NCI-H1092 treated with DMSO at 0.1 percent for 48 hours (cell line): ENCODE measurements at places on chromosomes 12 and 14.

GRCh38 chr14:37579274-37579673 is 15.8 kb downstream of the FOXA1 start:
- no peak for DNase-seq

GRCh38 chr14:103304706-103305105 is 29.3 kb upstream of the EIF5 start:
- no peak for DNase-seq

GRCh38 chr12:56839915-56840325 is 76.8 kb downstream of the HSD17B6 start:
- DNase-seq = no peak

DNA sequence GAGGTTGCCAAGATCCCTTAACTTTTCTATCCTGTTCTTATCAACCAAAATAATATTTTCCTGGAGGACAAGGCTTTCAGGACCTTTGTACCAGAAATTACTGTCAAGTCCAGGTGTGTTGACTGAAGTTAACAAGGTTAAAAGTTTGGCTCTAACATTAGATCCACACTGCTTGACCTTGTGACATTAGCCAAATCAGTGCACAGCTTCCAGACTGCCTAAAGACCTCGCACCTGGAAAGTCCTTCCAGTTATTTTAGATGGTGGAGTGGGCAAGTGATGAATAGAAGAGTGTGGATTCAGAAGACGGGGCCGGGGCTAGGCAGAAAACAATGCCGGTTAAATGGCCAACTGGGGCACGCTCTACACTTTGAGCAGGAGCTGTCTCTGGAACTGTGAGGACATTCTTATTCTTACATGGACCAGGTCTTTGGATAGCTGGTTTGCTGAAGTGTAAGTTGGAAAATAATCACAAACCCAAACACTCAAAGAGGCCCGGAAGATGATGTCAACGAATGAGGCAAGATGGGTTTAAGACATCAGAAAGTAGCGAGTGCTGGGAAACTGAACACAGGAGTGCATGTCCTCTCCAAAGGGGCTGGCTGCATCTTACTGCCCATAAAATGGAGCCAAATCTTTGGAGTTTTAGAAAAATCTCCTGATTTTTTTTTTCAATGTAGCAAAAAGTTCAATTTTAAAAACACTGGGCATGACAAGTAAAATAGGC is 56.3 kb downstream of the NIN start:
- DNase-seq = no peak

DNA sequence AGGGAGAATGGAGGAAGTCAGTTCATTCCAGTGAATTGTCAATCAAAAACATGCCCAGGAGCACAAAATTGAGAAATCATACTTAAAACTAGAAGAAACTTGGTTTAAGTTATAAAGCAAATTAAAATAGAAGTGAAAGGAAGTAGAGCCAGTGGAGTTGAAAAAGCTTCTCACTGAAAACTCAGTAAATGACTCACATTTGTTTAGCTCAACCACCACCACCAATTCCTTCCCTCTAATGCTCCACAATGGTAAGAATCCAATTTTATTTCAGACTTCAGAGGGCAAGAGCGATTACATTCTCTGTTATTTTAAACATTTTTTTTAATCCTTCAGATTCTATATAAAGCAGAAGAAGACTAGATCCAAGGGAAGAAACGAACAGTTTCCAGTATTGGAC is 19.4 kb downstream of the UTP20 start:
- no peak for DNase-seq

DNA sequence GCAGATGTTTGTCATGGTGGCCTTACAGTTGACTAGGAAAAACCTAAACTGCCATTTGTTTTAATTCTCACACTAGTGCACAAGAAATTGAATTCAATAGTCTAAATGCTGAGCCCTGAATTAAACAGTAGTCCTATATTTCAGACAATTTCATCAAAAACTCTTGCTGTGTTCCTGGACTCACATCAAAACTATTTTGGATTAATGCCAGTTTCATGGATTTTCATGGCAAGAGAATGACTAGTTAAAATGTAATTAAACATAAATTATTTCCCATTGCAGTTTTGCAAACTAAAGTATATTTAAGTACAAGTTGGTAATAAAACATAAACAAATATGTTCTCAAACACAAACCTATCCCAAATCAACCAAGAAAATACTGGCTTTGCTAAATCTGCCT is 468.0 kb upstream of the PRICKLE1 start:
- DNase-seq = no peak

- DNase-seq = peak; percentile 87
These were observed 90.2 kb upstream of the TMTC2 start for GRCh38 chr12:82596483-82596882.

DNA sequence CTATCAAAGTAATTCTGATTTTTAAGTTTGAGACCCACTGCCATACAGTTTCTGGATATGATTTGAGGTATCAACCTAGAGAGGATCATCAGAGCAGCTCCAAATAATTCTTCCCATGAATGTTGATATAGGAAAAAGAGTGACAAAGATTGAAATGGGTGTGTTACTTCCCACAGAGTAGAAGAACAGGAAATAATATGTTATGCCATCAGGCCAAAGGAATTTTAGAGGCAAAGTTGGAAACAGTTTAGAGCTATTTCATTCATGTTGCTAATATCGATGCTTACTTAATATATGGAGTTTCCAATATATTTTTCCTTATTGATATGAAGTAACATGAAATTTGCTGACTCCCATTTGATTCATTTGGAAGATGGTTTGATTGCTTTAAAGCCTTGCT is 8.9 kb upstream of the MSRB3 start:
- no peak for DNase-seq
